Adrenal gland (tissue), 19 donors: ENCODE measurements at places on chromosomes 6 and 20.
A peak's percentile ranks its signal among the peaks of the same experiment; 100 is the strongest.

DNA sequence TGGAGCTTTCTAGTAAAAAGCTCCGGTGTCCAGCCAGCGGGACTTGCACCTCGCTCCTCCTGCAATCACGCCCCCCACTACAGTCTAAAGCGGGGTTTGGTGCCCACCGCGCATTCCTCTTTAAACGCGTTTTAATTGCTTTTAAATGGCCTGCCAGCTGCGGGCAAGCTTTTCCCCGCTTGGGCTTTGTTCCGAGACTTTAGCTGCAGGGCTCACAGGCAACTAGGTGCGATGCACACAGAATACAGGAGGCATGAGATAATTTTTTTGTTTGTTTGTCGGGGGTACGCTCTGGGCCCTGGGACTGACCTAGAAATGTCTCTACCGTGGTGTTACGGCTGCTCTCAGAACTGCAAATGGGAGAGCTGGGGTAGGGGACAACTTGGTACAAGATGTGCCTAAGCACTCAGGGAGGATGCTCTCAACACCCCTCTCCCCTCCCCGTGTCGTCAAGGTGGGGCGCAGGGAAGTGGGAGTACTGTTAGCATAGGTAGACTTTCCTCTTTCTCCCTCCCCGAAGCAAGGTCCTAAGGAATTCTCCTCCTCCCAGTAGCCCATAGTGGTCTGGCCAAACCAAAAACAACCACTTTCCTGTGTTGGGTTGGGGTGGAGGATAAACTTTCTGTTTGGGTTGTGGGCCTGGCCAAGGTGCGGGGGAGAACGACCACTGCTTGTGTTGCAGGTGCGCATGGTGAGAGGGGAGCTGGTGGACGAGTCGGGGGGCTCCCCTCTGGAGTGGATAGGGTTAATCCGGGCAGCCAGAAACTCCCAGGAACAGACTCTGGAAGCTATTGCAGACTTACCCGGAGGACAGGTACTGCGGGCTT lies 1.6 kb downstream of the PRDM13 start:
- no peak overlapping the region for H3K4me3 ChIP-seq
- peaks cover 17% of the 10 kb centered on the region for H3K4me1 ChIP-seq
- no peak for DNase-seq
- no peak overlapping the region for H3K27ac ChIP-seq
- H3K27me3 ChIP-seq: peaks cover 91% of the 10 kb centered on the region

DNA sequence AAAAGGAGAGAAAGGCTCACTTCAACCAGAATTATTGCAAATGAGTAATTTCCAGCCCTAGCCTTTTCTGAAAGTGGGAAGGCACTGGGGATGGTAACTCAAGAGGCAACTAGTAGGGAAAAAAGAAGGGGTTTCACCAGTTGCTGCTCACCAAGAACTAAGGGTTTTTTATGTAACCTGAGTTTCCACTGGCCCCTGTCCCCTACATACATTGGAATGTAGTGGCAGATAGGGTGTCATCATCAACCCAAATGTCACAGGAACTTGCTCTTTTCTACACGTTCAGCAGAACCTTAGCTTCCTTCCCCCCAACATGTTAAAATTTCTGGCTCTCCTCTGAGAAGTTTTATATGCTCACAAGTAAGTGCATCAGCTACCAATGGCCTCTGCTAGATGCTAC lies 38.2 kb upstream of the PKHD1 start:
- no peaks in the 10 kb centered on the region for H3K4me1 ChIP-seq
- H3K36me3 ChIP-seq: no peaks in the 10 kb centered on the region
- no peak overlapping the region for H3K27ac ChIP-seq
- DNase-seq: no peak
- no peak overlapping the region for H3K4me3 ChIP-seq
- H3K27me3 ChIP-seq: no peaks in the 10 kb centered on the region

DNA sequence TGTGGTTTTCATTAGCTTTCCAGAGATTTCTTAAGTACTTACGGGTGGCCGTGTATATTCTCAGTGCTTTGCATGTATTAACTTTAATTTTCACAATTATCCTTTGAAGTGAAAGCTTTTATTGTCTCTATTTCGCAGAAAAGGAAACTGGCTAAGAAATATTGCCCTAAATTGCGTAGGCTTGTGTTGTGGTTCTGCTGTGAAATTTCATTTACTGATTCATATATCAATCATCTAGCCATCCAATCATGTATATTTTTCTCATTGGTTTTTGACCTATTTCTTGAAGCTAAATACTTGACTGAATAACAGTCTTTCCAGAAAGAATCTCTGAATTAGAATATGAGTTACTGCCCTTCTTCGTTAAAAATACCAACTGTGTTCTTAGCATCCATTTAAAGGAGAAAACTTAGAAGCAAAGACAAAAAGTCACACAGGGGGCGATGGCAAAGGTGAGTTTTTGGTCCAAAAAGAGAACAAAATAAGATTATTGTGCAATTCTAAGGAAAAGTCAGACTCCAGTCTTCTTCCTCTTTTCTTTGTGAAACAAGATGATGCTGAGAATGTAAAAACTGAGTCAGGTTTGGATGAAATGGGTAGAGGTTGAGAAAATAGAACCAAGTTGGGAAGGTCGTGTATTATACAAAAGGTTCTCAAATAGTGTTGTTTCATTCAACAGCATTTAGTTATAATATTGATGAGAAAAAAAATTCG lies 1.4 kb downstream of the CYB5R4 start:
- no peak overlapping the region for H3K27ac ChIP-seq
- H3K4me3 ChIP-seq: peak overlapping the region; percentile 61
- peaks cover 6% of the 10 kb centered on the region for H3K4me1 ChIP-seq
- H3K36me3 ChIP-seq: no peaks in the 10 kb centered on the region
- peaks cover 6% of the 10 kb centered on the region for H3K27me3 ChIP-seq

DNA sequence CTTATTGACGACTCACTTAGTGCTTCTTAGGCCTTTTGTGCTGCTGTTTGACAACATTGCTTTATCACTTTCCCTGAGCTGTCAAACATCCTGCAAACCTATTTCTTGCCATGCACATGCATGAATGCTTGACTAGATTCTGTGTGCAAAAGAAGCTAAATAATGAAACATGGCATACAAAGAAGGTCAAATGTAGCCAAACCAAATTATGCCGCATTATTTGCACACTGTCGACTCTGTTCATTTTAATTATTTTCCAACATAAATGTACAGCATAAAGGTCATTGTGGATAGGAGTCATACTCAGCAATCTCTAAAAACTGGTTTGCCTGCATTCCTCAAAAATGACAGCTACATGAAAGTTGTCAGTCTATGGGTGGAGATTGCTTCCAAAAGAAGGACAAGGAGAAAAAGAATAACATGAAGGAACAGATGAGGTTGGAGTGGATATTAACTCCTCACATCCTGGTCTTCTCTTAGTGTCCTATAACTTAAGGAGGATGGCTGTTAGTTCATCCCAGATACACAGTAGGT lies 123.1 kb upstream of the STXBP5 start:
- no peaks in the 10 kb centered on the region for H3K36me3 ChIP-seq
- no peak for DNase-seq
- no peaks in the 10 kb centered on the region for H3K27me3 ChIP-seq
- no peak overlapping the region for H3K27ac ChIP-seq

- H3K27me3 ChIP-seq: no peaks in the 10 kb centered on the region
- H3K27ac ChIP-seq: no peak overlapping the region
- peaks cover 13% of the 10 kb centered on the region for H3K4me1 ChIP-seq
- DNase-seq: no peak
- H3K36me3 ChIP-seq: no peaks in the 10 kb centered on the region
Observed at GRCh38 chr6:140774080-140774505, 1358.6 kb upstream of the GJE1 start.
